ENCODE measurements at places on chromosomes 4 and X.

GRCh38 chrX:7904562-7904961 lies 22.7 kb downstream of the PNPLA4 start:
- DNase-seq = no peak

- DNase-seq = no peak
Measured at GRCh38 chr4:177079327-177079726, 230.3 kb upstream of the NEIL3 start.

DNA sequence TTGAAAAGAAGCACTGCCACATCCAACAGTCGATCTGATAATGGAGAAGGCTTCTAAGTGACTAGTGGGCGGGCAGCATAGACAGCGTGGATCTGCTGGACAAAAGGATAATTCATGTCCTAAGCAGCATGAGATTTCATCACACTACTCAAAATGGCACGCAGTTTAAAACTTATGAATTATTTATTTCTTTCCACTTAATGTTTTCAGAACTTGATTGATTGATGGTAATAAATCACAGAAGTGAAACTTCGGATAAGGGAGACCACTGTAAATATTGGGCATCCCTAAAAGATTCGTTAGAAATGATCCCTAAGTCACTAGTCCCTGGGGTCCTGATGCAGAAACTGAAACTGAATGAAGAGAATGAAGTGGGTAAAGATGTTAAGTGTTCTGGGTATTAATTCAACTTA lies 93.0 kb upstream of the ANK2 start:
- DNase-seq = no peak

- DNase-seq = no peak
Measured at GRCh38 chr4:52946855-52947254, 84.7 kb downstream of the RASL11B start.

GRCh38 chrX:110216027-110216426 lies 101.9 kb downstream of the AMMECR1 start:
- DNase-seq = no peak

DNA sequence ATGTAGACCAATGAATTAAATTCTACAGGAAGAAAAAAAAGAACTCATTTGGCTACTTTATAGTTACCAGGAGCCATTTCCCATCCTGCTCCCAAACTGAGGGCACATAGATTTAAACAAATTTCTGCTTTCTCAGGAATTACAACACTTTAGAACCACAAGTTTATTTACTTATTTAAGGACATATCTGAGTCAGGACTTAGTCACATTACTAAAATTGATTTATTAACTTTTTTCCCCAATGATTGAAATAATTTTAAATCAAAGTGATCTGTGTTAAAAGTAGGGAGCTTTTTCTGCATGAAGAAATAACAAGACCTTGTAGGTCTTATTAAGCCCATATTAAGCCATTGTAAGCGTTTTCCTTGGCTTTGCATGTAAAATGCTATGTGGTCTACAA lies 291.0 kb upstream of the HAND2 start:
- DNase-seq = no peak

DNA sequence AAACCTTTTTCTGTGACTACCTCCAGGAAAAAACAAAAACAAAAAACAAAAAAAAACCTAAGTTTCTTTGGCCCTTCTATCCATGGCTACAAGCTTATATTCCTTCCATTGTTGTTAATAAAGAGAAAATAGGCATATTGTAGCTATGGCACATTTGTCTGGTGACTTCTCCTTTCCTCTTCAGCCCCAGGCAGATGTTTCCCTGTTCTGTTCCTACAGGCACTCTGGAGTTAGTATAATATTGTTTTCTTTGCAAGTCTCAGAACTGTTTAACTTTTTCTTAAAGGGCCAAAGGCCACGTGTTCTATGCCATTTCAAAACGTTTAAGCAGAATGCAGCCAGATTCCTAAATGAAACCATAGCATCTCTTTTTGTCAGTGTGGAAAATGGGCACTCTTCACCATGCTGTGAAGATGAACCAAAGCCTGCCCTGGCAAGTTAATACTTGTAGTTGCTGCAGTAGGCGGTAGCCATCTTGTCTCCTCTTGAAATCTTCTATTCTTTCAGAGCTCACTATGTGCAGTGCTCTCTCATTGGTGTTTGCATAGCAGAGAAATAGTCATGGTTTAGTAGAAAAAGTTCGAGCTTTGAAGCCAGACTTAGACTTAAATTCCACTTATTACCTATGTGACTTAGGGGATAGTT lies 44.8 kb upstream of the MTMR1 start:
- DNase-seq = no peak

- DNase-seq = no peak
Measured at GRCh38 chr4:140834839-140835495, 78.8 kb upstream of the TBC1D9 start.

DNA sequence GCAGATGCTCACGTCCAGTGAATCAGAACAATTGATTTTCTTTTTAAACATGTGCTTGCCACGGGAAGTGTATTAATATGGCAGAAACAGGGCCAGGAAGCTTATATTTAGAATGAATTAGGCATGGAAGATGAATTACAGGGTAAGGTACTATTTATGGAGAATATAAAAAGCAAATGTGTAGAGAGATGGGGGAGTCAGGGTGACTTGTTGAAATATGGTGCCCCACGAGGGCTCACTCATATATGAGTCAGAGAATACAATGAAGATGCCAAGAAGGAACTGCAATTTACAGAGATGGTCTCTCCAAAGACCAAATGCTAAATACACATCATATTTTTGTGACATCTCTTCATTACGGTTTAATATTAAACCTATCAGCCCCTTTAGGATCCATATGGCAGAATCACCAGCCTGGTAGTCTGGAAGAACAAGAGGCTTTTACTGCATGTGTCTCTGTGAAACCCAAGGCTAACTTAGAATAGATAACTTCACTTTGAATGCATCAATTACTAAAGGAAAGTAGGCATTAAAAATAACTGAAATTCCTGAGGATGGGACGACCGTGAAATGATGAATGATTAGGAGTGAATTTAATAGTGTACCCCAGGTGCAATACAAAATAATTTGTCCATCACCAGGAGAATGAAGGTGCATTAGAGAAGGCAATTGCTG lies 385.3 kb downstream of the ARHGAP24 start:
- DNase-seq = no peak

GRCh38 chrX:8728932-8729535 lies 2.9 kb downstream of the ANOS1 start:
- no peak for DNase-seq

DNA sequence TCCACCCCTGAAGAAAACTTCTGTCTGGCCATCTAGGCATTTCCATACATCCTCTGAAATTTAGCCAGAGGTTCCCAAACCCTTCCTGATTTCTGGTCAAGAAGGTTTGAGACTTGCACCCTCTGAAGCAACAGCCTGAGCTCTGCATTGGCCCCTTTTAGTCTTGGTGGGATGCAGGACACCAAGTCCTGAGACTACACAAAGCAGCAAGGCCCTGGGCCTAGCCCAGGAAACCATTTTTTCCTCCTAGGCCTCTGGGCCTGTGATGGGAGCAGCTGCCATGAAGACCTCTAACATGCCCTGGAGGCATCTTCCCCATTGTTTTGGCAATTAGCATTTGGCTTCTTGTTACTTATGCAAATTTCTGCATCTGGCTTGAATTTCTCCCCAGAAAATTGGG lies 196.6 kb downstream of the IL1RAPL2 start:
- DNase-seq = no peak

GRCh38 chrX:72576141-72576894 lies 3.7 kb upstream of the HDAC8 start:
- no peak for DNase-seq

DNA sequence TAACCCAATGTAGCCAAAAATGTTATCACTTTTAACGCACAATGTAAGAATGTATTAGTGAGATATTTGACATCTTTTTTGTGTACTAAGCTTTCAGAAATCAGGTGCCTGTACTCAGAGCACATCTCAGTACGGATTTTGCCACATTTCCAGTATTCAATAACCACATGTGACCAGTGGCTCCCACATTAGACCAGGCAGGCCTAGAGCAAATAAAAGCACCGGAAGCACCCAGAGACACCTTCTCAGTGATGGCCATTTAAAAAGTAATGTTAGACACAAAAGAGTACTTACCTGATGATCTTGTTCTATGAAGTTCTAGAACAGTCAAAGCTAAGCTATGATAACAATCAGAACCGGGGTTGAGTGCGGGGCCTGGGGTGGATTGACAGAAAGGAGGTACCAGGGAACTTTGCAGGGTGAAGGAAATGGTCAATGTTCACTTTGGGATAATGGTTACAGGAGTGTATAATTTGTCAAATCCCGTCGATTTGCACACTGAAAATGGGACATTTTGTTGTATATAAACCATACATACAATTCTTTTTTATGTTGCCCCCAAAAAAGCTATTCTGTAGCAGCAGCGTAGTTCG lies 1.2 kb downstream of the CTPS2 start:
- no peak for DNase-seq

- DNase-seq = no peak
Measured at GRCh38 chr4:41448934-41449333, 89.0 kb upstream of the LIMCH1 start.

GRCh38 chr4:40363382-40363920 lies 28.3 kb downstream of the CHRNA9 start:
- no peak for DNase-seq

GRCh38 chr4:112277220-112277619 lies 8.5 kb downstream of the TIFA start:
- DNase-seq = no peak

GRCh38 chrX:137426695-137427425 lies 139.1 kb upstream of the ZIC3 start:
- no peak for DNase-seq

DNA sequence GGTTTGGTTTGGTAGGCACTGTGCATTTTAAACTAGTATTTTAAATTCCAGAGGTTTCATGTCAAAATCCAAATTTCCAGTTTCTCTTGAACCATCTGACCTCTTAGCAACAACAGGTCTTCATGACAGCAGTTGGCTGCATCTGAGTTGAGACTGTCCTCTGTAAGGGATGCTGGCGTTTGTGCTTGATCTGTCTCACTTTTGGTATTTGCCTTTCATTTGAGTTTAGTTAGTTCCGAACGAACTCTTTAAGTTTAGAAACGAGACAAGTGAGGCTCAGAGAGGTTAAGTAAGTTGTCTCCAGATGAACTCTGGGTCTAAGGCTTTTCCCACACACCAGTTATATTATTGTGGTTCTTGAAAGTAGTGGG lies 29.1 kb downstream of the SPARCL1 start:
- no peak for DNase-seq

DNA sequence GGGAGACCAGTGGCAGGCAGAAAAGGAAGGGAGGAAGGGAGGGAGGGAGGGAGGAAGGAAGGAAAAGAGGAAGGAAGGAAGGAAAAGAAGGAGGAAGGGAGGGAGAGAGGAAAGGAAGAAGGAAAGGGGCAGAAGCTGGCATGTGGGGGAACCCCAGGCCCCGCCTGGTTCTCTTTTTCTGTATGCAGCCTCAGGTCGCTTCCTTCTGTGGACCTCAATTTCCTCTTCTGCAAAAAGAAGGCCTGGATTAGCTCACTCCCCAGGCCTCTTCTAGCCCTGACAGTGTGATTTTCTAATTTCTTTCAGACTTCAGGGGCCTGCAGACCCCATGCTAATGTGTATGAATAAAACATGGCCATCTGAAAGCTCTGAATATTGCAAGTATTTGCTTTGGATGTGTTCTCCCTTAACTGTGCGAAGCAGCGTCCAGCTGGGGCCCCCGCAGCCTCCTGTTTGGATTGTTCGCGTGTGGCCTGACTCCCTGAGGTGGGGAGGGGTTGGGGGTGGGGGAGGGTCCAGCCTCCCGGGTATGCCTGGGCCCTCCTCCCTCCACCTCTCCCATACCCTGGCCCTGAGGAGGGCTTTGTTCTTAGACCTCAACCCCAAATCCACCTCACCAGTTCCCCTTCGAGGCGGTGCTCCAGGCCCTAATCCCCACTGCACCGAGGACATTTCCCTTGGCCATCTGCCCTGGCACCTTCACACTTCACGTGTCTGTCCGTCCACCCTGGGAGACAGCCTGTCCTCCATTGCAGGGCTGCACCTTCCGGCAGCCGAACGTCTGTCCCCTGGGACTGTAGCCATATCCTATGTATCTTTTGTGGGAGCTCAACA lies 199.9 kb upstream of the ATP6AP2 start:
- DNase-seq = no peak

GRCh38 chr4:165440415-165441158 lies 61.8 kb downstream of the CPE start:
- no peak for DNase-seq
